Breast epithelium (tissue), 4 donors: ENCODE measurements at places on chromosomes 5 and 9. TPM values are rescaled to one million over a fixed set of nuclear protein-coding genes. Genes with fewer than 3 reads are reported as not detected.
A peak's percentile ranks its signal among the peaks of the same experiment; 100 is the strongest.

DNA sequence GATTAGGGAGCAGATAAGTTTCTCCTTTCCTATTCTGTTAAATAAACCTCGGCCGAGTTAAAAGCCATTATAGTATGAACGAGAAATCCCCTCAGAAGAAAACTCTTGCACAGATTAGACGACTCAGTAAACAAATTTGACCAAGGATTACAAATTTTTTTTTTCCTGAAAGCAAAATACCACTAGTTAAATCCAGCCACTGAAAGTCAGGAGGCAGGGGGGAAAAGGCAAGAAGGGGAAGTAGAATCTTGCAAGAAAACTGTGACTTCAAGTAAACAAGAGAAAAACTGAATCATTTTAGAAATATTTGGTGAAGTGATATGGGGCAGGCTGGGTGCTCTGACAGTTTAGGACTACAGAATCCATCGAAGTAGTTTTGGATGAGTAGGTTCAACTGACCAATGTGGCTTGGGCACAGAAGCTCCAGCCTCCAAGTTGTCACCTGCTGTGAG lies 251.0 kb downstream of the DENND1A start:
- no peaks in the 10 kb centered on the region for H3K27me3 ChIP-seq
- H3K4me1 ChIP-seq: no peaks in the 10 kb centered on the region
- DNase-seq: no peak
- H3K4me3 ChIP-seq: no peak overlapping the region
- no peaks in the 10 kb centered on the region for H3K36me3 ChIP-seq
- H3K27ac ChIP-seq: no peak overlapping the region

GRCh38 chr5:142427015-142427364 lies 102.2 kb upstream of the SPRY4 start:
- no peak overlapping the region for H3K4me3 ChIP-seq
- peaks cover 3% of the 10 kb centered on the region for H3K4me1 ChIP-seq
- H3K27ac ChIP-seq: no peak overlapping the region
- no peaks in the 10 kb centered on the region for H3K27me3 ChIP-seq
- DNase-seq: no peak
- no peaks in the 10 kb centered on the region for H3K36me3 ChIP-seq

- H3K4me1 ChIP-seq: no peaks in the 10 kb centered on the region
- peak overlapping the region; percentile 75 for H3K27ac ChIP-seq
- H3K36me3 ChIP-seq: no peaks in the 10 kb centered on the region
- no peak for DNase-seq
- peak overlapping the region; percentile 79 for H3K4me3 ChIP-seq
These were observed 255 bp upstream of the TRPM6 start for GRCh38 chr9:74887981-74888370.

DNA sequence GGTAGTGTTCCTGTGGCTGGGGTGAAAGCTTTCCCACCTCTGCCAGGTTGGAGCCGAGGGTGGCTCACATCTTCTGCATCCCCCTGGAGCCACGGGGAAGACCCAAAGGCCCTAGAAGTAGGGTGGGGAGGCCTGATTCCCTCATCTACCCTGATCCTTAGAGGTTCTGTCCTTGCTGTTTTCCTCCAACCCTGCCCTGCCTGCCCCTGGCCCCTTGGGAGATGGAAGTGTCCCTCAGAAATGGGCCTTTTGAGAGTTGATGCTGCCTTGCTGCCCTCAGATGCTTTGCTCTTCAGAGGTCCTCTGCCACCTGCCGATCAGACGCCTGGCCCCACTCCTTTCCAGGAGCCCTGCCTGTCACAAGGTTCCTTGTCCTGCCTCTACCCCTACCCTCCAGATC lies 6.3 kb downstream of the CCL19 start:
- H3K27me3 ChIP-seq: no peaks in the 10 kb centered on the region
- H3K36me3 ChIP-seq: no peaks in the 10 kb centered on the region
- no peaks in the 10 kb centered on the region for H3K4me1 ChIP-seq
- H3K27ac ChIP-seq: peak overlapping the region; percentile 85
- no peak for DNase-seq

Gene TLX3
- total RNA-seq: not detected

Gene TPPP
- total RNA-seq: 2.9 TPM
